ENCODE measurements at places on chromosomes 2 and 18. TPM values are rescaled to one million over a fixed set of nuclear protein-coding genes. Genes with fewer than 3 reads are reported as not detected.

- DNase-seq: no peak
These were observed 154.1 kb upstream of the HDAC4 start for GRCh38 chr2:239554766-239555570.

The TTC39C gene
- total RNA-seq: 54.4 TPM

- peak; percentile 55 for DNase-seq
These were observed 1.3 kb downstream of the TWIST2 start for GRCh38 chr2:238848976-238849853.

- no peak for DNase-seq
These were observed 70.9 kb upstream of the ERBB4 start for GRCh38 chr2:212609479-212609878.

The INO80C gene
- total RNA-seq: 4.8 TPM

The CYS1 gene
- 1.6 TPM for total RNA-seq

DNA sequence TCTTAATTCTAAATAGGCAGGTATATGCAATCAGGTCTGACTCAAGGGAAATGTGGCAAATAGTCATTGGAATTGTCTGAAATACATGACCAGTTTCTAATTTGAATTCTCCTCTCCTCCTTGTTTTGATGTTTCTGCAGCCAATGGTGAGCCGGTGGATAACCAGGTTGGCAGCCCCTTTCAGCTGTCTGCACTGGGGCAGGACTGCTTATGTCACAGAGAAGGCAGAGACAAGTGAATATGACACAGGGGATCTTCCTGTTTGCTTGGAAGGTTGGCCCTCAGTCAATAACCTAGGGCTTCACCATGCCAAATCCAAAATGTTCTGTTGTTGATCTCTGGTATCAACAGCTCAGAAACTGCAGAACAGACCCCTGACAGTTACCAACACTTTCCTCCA is 12.1 kb downstream of the MYT1L start:
- DNase-seq: no peak

DNA sequence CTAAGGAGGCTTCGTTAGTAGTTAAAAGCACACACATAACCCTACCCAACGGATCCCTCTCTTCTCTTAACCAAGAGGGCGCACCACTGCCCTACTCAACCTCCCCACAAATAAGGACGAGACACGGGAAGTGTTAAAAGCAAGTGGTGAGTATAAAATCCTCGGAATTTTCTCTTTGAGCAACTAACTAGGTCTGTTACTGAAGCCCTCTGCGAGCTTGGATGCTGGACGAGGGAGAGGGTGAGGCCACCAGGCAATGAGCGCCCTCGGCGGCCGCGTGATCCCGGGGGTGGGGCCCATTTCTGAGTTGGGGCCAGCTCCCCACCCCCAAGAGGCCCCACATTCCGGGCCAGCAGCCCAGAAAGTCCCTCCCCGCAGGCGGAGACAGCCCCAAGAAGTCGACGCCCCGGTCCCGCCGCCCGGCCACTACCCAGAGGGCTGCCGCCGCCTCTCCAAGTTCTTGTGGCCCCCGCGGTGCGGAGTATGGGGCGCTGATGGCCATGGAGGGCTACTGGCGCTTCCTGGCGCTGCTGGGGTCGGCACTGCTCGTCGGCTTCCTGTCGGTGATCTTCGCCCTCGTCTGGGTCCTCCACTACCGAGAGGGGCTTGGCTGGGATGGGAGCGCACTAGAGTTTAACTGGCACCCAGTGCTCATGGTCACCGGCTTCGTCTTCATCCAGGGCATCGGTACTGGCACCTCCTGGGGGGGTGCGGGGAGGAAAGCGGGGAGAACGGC is at the start of gene CYBRD1:
CYBRD1 (plus strand) TSS at position 423 of the 736 bp plus-strand sequence; CDS start at position 495, 72 bp downstream.
- peak; percentile 87 for DNase-seq

The LOXHD1 gene
- under 0.01 TPM for total RNA-seq

- DNase-seq: no peak
These were observed 1390.5 kb upstream of the CELF4 start for GRCh38 chr18:38956068-38956467.

GRCh38 chr2:69601179-69601612 is 42.3 kb downstream of the AAK1 start:
- DNase-seq: peak; percentile 95

DNA sequence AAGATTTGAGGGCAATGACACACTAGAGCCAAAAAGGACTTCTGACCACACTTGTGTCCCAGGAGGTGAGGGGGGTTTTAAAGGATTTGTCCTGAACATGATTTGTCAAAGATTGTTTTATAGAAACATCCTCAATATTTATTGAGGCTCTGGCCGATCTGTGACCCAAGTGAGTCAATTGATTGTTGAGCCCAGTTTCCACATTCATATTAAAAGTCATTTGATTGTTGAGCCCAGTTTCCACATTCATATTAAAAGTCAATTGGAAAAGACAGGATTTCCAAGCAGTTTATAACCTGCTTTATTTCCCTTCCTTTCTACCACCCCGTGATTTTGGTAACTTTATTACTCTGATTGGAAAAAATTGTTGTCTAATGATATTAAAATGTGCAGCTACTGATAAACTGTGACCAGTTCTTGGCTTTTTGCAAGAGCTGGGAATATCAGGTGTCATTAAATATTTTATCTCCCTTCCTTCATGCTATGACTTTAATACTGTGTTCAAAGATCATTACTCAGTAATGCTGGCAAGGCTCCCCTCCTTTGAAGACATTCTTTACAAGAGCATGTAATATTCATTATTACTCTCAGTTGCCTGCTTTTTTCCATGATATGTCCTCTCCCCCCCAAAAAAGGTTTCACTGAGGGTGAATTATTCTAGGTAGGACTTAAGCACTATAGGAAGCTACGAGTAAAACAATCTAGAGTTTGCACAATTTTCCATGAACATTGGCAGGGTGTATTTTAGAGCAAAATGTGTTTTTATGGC is 75.3 kb downstream of the HRH4 start:
- DNase-seq: no peak

- no peak for DNase-seq
These were observed 3.2 kb downstream of the WBP1 start for GRCh38 chr2:74461187-74462053.

Measured in fibroblast of villous mesenchyme (primary cell).